Stimulated activated CD4-positive, alpha-beta T cell treated with anti-CD3 and anti-CD28 coated beads, Interleukin-1b, Interleukin-23, amount 100 ng/mL, for 48 hours (primary cell): ENCODE measurements at places on chromosomes 1 and 21.

- no peak for DNase-seq
Measured at GRCh38 chr1:58919959-58920321, 136.1 kb upstream of the JUN start.

DNA sequence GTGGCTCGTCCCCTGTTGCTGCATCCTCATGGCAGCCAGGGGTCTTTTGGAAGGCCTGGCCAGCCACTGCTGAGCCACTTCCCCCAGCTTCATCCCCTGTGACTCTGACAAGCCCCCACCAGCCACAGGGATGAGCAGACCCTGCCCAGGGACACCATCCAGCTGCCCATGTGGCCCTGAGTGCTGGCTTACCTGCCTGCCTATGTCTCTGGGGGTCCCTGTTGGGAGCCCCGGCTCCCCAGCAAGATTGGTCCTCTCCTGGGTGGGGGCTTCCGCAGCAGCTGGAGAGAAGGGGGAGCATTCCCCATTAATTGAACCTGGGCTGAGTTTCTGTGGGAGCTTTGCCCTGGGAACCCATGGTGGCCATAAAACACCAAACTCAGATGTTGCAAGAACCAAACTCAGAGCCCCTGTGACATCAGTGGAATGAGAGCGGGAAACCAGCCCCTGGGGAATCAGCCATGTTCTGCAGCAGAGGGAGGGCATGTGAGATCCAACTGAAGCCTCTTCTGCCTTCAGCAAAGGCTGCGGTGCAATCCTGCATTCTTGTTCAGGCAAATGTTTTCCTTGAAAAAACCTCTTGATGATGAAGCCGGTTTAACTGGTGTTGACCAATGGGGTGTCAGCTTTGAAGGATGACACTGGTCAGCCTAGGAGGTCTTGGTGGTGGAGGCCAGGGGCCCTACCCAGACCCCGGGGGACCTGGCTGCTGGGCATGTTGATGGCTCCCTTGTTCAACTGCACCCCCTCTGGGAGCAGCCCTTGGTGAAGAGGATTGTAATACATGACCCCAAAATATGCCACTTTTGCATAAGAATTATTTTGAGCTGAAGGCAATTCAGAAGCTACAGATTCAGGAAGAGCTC, 28.3 kb upstream of the COL18A1 start:
- DNase-seq = no peak

GRCh38 chr1:2126331-2127186, 68.0 kb downstream of the FAAP20 start:
- DNase-seq = no peak

DNA sequence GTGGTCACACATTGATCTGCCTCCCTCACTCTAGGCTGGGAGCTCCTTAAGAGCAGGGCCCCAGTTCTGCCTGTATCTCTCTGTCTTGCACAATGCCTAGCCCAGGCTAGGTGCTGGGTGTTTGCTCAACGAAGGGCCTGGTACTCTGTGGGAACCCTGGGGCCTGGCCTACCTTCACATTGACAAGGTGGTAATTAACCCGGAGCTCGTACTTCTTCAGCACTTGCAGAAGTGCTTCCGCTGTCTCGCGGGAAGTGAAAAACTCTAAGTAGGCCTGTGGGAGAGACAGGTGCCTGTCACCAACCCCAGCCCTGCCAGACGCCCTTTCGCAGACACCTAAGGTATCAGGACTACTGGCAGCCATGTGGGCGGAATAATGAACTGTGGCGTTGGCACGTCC, 13.7 kb downstream of the MTHFR start:
- DNase-seq = no peak

- DNase-seq = no peak
Measured at GRCh38 chr21:35530766-35531165, 481.7 kb upstream of the RUNX1 start.

GRCh38 chr1:188423073-188423472, 1594.3 kb downstream of the PLA2G4A start:
- no peak for DNase-seq

DNA sequence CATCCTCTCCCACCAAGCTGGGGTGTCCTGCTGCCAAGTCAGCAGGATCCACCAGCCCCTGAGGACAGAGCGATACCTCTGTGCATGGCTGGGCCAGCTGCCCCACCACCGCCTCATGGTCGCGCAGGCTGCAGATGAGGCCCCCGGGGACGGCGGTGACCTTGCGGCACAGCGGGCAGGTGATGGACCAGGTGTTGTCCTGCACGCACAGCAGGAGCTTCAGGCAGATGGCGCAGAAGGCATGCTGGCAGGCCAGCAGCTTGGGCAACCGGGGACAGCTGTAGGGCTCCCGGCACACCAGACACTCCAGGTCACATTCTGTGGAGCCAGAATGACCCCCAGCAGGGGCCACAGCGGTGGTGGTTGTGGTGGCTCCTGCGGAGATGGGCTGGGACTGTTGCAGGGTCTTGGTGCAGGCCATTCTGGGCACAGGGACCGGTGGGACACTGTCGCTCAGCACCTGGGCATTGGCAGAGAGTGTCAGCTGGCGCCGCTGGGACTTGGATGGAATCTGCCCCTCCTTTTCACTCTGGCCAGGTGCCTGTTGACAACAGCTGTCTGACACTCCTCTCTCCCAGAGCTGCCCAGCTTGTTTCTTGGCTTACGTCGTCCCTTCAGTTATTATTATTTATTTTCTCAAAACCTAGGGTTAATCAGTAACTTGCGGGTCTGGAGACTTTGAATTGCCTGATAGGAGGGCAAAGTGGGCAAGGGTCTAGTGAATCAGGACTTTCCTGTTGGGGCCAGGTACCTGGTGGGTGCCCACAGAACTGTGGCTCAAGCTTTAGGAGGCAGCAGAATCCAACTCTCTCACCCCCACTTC, at the start of gene RNF186:
Gene RNF186 (minus strand): TSS at position 603 of the 823 bp plus-strand sequence. CDS start 182 bp downstream, at position 421.
- DNase-seq = no peak

DNA sequence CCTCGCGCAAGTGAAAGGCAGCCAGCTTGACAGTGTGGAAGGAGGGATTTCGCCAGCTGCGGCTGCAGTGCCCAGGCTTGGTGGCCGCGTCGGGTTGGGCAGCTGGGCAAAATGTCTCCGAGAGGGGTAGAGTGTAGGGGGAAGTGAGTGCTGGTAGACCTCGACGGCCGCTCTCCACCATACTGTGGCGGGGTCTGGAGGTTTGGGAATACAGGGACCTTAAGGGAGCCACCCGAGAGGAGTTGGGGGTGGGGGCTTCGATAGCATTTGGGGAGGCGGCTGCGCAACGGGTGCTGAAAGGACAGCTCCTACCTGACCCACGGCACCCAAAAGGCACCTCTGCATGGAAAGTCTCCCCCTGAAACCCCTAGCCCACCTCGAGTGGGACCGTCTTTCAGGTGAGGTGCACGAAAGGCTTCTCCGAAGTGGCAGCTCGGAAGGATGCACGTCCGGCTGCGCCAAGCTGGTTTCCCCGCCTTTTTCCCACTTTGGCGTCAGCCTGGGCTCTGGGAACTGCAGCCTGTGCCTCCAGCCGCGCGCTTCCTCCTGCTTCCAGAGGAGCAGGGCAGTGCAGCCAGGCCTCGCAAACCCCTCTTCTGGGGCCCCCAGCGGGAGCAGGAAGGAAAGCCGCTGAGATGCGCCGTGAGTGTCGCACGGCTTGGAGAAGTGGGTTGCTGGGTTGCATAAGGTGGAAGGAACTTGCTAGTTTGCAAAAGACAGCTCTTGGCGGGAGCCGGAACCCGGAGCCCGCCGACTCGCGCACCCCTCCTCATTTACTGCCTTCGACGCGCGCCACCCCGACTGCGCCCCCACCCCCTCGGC, 531 bp upstream of the HMGN2 start:
- DNase-seq = peak; percentile 44

DNA sequence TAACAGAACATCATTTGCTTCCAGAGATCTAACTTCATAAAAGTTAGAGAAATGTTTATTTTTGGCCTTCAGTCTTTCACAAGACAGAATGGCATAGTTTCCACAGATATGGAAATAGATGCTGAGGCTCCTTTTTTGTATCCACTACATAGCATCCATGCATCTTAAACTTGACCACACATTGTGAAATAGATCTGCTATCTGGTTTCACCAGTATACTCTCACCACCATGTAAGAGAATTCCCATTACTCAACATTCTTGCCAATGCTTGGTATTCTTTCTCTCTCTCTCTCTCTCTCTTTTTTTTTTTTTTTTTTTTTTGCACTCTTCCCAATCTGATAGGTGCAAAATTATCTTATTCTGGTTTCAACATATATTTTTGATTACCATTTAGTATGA, 52.1 kb upstream of the PRMT6 start:
- no peak for DNase-seq

GRCh38 chr1:109793486-109794318, 30.0 kb upstream of the EPS8L3 start:
- DNase-seq = peak; percentile 45

DNA sequence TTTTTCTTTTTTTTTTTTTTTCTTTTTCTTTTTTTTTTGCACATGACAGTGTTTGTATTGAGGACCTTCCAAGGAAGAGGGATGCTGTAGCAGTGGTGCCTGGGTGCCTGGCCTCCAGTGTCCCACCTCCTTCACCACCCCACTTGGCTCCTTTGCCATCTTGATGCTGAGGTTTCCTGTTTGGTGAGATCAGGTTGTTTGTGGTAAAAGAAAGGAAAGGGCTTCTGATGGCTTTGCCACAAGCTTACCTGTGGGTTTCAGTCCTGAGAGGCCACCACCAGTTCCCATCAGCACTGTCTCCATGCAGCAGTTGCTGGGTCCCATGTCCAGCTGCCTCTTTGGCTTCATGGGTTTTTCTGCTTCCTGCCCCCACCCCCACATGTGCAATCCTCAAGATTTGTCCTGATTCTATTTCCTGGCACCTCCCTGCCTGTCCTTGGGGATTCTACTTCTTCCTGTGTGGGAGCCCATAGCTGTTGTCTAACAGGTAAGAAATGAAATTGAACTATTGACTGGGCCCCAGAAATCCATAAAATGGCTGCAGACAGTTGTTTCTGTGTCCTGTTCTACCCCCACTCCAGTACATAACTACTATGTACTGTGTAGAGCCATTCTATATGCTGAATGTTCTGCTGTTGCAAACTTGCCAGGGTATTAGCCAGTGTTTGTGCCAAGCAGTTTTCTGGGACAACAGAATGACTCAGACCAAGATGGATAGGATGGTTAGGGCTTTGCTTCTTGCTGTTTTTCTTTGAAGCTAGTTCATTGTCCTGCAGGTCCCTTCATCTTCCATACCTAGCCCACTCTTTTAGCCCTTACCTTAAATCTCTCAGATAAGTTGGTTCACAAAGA, 4.2 kb upstream of the CCDC28B start:
- no peak for DNase-seq

DNA sequence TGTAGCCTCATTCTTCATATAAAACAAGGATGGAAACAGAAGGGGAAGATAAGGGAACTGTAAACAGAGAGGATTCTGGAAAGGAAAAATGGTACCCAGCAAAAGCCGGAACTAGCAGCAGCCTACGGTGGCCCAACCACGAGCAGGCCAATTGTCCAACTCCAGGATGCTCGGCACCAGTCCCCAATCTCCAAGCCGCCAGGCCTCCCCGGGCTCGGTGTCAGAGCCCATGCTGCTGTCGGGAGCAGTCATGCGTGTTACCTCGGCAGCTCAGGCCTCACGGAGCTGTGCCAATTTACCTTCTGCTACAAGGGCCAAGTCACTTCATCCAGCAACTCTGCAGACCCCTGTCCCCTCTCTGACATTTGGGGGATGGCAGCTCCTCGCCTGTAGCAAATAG, 130.8 kb downstream of the ZBTB18 start:
- no peak for DNase-seq

- DNase-seq = no peak
Measured at GRCh38 chr1:27331922-27332321, 9.9 kb upstream of the SYTL1 start.

- DNase-seq = no peak
Measured at GRCh38 chr1:36625935-36626310, 143.2 kb upstream of the CSF3R start.

- DNase-seq = no peak
Measured at GRCh38 chr1:196655494-196655893, 3.7 kb downstream of the CFH start.

- no peak for DNase-seq
Measured at GRCh38 chr1:218274511-218274910, 10.6 kb upstream of the RRP15 start.

DNA sequence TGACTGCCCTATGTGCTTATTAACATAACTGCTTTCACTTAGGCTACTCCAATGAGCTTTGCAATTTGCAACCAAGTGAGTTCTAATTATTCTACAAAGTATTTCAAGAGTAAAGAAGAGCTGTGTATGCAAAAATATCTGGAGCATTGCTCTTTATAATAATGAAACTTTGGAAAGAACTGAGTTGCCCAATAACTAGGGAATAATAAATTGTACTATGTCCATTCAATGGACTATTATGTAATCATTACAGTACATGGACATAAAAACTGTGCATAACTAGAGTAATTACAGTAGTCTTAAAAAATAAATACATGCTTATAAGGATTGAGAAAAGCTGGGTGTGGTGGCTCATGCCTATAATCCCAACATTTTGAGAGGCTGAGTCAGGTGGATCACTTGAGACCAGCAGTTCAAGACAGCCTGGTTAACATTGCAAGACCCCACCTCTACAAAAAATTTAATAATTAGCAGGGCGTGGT, 70.3 kb upstream of the JAK1 start:
- no peak for DNase-seq

GRCh38 chr1:213987422-213987926, 299 bp upstream of the PROX1 start:
- peak; percentile 55 for DNase-seq

GRCh38 chr1:243313635-243314536, 58.0 kb downstream of the SDCCAG8 start:
- DNase-seq = no peak

GRCh38 chr1:7898962-7899361, 41.7 kb downstream of the TNFRSF9 start:
- DNase-seq = no peak

DNA sequence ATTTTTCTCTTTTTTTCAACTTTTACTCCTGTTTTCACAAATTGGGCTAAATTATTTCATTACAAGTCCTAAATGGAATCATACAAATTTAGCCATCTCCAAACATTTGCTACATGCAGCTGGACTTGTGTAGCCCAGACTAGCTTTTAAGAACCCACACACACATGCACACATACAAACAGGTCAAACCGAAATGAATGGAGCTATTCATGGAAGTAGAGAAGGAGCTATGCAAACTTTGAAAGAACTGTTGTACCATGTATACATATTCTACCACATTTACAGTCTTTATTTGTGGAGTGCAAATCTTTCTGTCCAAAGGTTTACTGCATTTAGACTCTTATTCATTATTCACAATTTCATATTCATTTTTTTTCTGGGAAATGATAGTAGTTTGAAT, 189.1 kb upstream of the RNPC3 start:
- DNase-seq = no peak
